ENCODE measurements at places on chromosomes 1 and 21.
A peak's percentile ranks its signal among the peaks of the same experiment; 100 is the strongest.

- no peak for DNase-seq
Measured at GRCh38 chr1:55466921-55467320, 251.8 kb upstream of the USP24 start.

- no peak for DNase-seq
Measured at GRCh38 chr1:245477941-245478340, 323.2 kb downstream of the KIF26B start.

DNA sequence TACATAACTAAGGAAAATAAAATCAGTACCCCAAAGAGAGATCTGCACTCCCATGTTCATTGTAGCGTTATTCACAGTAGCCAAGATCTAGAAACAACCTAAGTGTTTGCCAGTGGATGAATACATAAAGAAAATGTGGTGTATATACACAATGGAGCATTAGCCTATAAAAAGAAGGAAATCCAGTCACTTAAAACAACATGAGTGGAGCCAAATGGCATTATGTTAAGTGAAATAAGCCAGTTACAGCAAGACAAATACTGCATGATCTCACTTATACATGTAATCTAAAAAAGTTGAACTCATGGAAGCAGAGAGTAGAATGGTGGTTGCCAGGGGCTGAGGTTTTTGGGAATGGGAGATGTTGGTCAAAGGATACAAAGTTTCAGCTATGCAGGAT lies 508.3 kb upstream of the B3GALT2 start:
- DNase-seq: no peak

DNA sequence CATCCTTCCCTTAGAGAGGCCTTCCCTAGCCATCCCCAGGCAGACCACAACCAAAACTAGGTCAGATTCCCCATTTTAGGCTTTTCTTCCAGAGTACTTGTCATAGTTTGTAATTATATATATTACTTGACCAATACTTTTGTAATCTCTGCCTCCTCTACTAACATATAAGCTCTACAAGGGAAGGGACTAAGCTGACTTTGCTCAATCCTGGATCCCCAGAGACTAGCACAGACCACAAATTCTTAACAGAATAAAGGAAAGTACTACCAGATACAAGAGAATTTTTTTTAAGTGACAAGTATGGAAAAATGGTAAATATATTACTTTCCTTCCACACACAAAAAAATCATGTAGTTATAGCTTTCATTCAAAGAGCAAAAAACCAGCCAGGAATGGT lies 2.0 kb downstream of the ZMYM6 start:
- DNase-seq: no peak

GRCh38 chr1:67472056-67472455 lies 41.9 kb upstream of the SERBP1 start:
- no peak for DNase-seq

DNA sequence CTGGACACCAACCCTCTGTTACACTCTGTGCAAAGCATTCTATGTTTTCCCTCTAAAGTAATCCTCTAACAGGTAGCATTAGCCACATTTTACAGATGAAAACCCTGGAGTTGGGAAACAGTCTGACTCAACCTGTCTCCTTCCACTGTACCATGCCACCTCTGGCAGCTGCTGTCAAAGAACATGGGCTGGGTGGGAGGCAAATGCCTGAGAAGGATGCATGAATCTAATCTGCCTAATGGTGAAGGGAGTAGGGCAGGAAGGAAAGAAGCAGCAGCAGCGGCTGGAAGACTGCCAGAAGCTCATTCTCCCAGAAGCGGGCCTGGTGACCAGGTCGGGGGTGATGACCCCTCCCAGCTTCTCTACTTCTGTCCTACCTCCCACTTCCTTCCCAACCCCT lies 21.7 kb downstream of the LRRC71 start:
- no peak for DNase-seq

GRCh38 chr1:238961790-238962189 lies 424.6 kb upstream of the CHRM3 start:
- DNase-seq: peak; percentile 16

GRCh38 chr21:20329636-20330035 lies 668.6 kb upstream of the NCAM2 start:
- no peak for DNase-seq

DNA sequence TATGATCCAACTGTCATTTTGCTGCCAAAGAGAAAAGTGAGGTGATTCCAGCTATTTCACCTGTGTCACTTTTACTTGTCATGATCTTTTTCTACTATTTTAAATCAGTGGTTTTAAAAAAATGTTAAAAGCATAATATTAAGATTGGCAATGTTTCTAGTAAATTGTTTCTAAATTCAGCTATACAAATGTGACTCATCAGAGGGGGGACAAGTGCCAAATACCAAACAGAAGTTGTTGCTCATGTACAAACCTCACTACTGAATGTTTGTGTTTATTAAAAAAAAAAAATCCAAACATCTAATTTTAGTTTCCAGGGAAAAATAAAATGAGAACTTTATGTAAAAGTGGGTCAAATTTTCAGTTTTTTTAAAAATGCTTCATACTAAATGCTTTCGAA lies 346.2 kb upstream of the SNX7 start:
- DNase-seq: no peak

GRCh38 chr1:162159515-162159914 lies 90.0 kb downstream of the NOS1AP start:
- DNase-seq: peak; percentile 98
